ENCODE measurements at places on chromosomes 1 and 21.

- DNase-seq, result no peak
Observed at GRCh38 chr1:92342401-92342800, 43.5 kb downstream of the RPAP2 start.

GRCh38 chr1:46568461-46568891 is 17.0 kb upstream of the KNCN start:
- DNase-seq, result no peak

- DNase-seq, result no peak
Observed at GRCh38 chr1:25786887-25787759, 12.9 kb upstream of the SELENON start.

DNA sequence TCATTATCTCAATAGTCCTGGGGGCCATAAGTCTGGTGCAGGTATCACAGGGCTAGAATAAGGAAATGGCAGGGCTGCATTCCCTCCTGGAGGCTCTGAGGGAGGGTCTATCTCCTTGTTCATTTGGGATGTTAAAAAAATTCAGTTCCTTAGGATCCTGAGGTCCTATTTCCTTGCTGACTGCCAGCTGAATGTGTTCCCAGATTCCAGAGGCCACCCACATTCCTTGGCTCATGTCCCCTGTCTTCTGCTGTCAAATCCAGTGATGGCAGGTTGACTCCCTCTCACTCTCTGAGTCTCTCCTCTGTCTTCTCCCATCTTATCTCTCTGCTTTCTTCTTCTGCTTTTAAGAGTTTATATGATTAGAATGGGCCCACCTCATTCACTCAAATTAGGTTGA is 400.6 kb downstream of the PTPRU start:
- DNase-seq, result no peak

- DNase-seq, result no peak
Observed at GRCh38 chr21:45306832-45307571, 19.3 kb upstream of the POFUT2 start.

DNA sequence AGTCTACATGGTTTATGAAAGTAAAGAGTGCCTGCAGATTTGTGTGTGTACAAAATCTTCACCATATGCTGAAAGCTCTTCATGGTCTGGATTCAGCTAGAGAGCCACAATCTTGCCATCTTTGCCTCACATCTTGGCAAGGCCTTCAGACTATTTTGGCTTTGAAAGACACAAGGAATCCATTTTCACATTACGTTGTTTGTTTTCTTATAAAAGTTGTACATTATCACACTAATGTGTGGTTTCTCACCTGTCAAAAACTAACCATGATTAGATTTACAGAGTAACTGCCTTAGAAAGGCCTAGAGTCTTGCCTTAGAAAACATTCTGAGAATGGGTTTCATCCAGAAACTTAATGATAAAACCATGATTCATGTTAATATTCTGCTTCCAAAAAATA is 494.6 kb downstream of the NEGR1 start:
- no peak for DNase-seq

DNA sequence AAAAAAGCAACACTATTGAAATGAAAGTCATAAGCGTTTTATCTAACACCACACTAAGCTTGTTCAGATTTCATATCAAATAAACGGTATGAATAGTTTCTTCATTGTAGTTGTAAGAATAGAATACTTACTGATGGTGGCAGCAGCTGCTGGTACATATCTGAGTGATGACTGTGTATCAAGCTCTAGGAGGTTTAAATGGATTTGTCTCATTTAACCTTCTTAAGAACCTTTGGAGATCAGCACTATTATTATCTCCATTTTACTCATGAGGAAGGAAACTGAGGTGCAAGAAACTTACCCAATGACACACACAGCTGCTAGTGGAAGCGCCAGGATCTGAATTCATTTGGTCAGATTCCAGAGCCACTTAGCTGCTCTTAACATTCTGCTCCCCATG is 104.0 kb downstream of the EIF4G3 start:
- DNase-seq, result no peak

DNA sequence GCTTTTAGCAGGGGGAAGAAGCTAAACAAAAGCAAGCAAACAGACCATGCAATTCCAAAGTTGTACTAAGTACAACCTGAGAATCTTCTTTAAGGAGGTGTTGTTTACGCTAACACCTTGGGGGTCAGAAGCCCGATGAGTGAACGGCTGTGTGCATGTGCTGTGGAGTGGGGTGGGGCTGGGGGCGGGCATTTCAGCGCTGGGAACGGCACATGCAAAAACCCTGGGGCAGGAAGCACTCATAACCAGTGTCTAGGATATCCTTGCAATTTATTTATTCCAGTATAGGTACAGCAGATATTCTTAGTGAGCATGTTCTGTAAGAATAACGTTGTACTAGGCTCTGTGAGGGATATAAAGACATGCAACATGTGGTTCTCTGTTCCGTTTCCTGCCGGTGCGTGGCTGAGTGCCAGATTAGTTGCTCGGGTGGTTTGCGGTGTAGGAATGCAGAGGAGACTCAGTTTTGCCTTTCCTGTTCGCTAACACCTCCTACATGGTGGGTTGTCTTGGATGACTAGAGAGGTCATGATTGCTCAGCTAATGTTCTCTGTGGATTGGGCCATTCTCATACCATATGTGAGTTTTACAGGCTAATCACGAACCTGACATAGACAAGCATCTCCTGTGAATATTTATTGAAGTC is 3.7 kb downstream of the FASLG start:
- peak; percentile 24 for DNase-seq

GRCh38 chr1:59779949-59780348 is 34.8 kb upstream of the HOOK1 start:
- DNase-seq, result no peak

DNA sequence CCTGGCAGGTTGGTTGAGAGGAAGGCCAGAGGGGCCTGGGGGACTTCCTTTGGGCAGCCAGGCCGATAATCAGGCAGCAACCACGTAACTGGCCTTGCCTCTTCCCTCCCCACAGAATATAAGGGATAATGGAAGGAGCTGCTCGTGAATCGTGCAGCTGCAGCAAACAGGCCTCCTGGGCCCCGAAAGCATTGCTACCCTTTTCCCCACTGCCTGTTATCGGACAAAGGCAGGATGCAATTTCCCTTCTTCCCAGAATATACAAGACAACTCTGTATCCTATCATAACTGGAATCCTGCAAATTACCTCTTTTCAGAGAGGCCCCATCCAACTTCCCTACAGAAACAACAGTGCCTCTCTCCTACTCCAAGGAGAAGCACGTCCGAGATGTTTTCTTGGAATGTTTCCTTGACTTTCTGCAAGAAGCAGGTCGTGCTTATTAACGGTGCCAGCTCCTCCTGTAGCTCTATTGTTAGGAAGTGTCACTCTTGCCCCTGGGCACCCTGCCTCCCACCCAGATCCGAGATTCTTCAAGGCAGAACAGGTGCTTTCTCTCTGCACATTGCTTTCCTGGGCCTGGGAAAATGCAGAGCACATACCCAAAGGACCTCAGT is 106.0 kb upstream of the TIAM1 start:
- DNase-seq, result no peak

GRCh38 chr1:18569811-18570545 is 60.7 kb upstream of the PAX7 start:
- DNase-seq, result no peak

DNA sequence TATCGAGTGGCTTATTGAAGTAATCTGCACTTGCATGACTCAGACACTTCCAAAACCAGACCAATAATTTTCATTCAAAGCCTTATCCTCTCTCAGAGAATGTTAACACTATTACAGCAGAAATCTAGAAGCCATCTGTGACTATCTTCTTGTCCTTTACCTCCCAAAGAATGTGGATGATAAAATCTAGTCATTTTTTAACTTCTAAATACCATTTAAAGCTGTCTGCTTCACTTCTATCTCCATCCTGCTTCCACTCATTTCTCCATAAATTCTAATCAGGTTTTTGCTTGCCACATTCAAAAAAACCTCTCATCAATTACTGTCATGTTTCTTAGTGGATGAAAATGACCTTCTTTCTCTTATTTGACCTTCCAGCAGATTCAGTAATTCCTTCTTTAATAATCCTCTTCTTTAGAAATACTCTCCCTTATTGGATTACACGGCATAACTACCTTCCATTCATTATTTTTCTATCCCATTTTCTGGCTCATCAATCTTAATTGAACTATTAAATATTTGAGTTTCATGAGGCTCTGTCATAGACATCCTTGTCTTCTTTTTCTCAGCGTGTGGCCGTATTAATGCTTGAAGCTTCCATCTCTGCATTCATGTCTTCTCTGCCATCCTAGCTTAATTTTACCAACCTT is 1999.4 kb downstream of the MRPL39 start:
- DNase-seq, result no peak

- DNase-seq, result no peak
Observed at GRCh38 chr1:5444396-5444795, 547.8 kb downstream of the NPHP4 start.

DNA sequence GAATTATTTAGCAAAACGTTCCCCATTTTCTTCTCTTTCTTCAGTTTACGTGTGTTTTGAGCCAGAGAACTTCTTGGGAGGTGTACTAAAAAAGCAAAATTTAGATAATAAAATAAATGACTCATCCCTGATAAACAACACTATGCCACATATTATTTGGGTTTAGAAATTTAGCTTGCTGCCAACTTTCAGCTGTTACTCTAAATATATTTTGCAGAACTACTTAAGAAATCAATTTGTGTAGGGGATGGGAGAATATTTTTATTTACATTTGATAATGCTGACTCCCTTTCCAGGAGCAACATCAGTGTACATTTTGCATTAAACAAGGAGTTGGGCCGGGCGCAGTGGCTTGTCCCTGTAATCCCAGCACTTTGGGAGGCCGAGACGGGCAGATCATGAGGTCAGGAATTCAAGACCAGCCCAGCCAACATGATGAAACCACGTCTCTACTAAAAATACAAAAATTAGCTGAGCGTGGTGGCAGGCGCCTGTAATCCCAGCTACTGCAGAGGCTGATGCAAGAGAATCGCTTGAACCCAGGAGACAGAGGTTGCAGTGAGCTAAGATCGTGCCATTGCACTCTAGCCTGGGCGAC is 151.4 kb upstream of the ZRANB2 start:
- DNase-seq, result no peak

DNA sequence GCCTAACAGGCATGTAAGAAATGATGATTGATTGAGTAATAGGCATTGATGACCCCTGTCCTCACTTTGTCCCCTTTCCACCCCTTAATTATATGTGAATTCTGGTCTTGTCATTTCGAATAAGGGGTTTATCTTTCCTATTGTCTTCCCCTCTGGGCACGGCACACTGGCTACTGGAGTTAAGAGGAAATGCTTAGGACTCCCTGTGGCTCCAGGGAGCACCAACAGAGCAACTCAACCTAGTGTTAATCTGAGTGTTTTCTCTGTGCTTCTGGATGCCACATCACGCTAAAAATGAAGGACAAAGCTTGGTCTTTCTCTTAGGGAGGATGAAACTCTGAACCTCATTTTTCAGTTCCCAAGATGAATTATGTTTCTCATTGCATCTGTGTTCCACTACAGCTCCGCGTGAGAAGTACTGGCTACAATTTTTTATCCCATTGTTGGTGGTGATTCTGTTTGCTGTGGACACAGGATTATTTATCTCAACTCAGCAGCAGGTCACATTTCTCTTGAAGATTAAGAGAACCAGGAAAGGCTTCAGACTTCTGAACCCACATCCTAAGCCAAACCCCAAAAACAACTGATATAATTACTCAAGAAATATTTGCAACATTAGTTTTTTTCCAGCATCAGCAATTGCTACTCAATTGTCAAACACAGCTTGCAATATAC is 5.3 kb downstream of the FCER1A start:
- no peak for DNase-seq

- no peak for DNase-seq
Observed at GRCh38 chr1:66460776-66461175, 73.2 kb upstream of the SGIP1 start.

- DNase-seq, result no peak
Observed at GRCh38 chr1:31605908-31606427, 11.5 kb upstream of the HCRTR1 start.

DNA sequence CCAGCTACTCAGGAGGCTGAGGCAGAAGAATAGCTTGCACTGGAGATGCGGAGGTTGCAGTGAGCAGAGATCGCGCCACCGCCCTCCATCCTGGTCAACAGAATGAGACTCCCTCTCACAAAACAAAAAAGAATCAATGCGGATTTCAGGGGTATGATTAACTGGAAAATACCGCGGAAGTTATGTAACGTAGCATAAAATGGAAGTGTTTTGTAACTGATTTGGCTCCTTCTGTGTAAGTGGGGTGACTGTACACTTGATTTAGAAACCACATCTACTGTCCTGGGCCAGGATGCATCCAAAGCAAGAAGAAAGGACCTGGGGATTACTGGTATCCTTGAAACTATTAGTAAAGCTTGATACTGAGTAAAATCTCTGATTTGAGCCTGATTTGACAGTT is 3.1 kb upstream of the VAMP4 start:
- DNase-seq, result no peak

DNA sequence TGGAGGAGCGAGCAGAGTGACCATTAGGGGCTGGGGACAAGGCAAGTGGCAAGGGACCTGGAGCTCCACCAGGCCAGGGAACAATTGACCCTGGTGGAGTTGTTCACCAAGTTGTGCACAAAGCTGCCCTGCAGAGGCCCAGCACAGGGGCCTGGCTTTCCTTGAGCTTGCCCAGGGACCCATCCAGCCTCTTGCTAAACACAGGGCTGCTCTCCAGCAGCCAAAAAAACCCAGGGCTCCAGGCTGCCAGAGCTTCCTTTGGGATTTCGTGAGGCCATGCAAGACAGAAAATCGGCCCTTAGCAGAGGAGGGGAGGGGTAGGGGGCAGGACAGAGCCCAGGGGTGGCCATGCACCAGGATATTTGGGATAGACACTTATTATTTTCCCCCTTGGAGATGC is 32.6 kb downstream of the LRP8 start:
- no peak for DNase-seq

GRCh38 chr1:156483397-156483796 is 17.2 kb downstream of the MEF2D start:
- no peak for DNase-seq

DNA sequence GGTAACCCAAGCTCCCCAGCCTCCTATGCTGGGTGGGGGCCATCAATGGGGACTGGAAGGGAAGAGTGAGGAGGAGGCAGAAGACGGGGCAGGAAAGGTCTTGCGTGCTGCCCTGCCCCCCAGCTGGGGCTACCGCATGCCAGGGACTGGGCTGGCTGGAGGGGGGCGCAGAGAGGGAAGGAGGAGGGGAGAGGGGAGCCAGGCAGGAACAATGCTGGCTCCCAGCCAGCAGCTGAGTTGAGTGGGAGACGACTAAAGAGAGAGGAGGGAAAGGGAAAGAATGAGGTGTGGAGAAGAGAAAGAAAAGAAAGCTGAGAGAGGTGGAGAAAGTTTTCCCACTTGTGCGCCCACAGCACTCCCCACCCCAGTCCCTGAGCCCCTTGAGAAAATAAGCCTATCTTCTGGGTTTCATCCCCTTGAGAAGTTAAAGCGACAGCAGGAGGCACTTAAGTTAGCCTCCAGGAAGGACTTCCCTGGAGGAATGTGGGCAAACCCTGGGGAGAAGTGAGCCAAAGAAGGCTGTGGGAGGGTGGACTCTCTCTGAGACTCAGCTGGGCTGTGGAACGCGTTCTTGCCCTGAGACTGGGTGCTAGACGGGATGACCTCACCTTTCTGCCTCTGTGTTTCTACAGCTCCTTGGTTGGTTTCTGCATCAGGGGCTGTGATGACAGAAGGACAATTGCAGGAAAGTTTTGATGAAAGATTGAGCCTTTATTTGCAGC is 12.9 kb upstream of the NES start:
- DNase-seq, result no peak

- DNase-seq, result no peak
Observed at GRCh38 chr1:183588827-183589226, 1.4 kb downstream of the NCF2 start.

All from GM04503 (cell line).